ENCODE measurements at places on chromosomes 6 and 20.

DNA sequence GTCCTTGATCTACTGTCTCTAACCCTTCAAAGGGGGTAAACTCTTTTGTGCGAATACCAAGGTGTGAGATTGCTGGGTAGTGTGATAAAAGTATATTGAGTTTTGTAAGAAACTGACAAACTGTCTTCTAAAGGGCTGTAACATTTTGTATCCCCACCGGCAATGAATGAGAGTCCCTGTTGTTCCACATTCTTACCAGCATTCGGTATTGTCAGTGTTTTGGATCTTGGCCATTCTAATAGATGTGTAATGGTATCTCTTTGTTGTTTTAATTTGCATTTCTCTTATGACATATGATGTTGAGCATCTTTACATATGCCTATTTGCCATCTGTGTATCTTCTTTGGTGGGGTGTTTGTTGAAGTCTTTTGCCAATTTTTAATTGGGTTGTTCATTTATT lies 1090.7 kb downstream of the KIF16B start:
- DNase-seq, result peak; percentile 13

- no peak for DNase-seq
These were observed 81.0 kb downstream of the NDUFAF5 start for GRCh38 chr20:13865791-13866351.

GRCh38 chr6:31053873-31054272 lies 43.6 kb downstream of the MUC22 start:
- DNase-seq, result peak; percentile 21

DNA sequence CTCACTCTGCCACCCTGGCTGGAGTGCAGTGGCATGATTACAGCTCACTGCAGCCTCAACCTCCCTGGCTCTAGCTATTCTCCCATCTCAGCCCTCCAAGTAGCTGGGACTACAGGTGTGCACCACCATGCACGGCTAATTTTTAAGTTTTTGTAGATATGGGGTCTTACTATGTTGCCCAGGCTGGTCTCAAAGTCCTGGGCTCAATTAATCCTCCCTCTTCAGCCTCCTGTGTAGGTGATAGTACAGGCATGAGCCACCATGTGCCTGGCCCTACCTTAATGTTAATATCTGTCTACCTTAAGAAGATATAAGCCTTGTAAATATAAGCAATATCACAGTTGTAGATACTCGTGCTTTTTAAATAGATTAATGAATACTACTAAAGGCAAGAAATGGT lies 16.7 kb downstream of the EEF1A1 start:
- DNase-seq, result no peak

DNA sequence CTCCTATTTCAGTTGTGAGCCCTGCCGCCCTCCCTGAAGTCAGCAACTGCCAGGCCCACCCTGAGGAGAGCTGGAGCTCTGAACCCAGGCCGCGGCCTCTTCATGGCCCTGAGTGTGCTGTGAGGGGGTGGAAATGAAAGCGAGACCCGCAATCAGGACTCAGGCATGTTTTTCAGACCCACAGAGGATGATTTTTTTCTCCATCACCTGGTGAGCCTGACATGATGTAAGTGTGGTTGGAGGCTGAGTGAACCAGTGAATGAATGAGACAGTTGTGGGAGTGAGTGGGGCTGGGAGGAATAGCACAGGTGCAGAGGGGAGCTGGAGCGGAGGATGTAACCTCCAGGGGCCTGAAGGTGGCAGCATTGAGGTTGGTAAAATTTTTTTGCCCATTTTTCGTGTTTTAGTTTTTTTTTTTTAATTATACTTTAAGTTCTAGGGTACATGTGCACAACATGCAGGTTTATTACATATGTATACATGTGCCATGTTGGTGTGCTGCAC lies 18.3 kb downstream of the RAET1L start:
- peak; percentile 42 for DNase-seq

DNA sequence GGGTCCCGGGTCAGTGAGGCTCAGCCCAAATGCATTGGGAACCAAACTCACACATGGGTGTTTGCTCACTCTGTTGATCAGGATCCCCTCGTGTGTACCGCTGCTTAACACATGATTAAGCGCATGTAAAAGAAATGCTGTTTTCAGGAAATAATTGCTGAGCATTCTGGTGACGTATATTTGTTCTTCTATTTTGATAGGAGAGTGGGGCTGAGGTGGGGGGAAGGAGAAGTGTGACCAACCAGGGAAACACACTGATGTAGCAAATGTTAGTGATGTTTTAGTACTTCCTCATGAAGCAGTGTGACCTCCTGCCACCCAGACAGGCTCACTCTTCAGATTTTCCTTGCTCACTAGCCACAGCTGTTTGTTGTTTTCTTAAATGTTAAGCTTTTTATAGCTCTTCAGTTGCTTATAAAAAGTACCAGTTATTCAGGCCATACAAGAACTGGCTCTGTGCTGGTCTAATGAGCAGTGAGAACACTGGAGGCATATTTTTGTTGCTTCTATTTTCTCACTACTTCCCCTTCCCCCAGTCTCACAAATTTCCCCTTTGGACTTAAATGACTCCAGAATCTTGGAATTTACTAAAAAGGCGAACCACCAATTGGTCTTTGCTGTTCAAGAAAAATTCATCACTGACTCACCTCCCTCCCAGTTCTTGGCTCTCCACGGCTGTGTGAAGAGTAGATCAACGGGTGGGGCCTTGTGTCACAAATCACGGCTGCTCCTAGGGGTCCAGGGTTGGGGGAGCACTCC lies 79.2 kb upstream of the BACH2 start:
- no peak for DNase-seq

DNA sequence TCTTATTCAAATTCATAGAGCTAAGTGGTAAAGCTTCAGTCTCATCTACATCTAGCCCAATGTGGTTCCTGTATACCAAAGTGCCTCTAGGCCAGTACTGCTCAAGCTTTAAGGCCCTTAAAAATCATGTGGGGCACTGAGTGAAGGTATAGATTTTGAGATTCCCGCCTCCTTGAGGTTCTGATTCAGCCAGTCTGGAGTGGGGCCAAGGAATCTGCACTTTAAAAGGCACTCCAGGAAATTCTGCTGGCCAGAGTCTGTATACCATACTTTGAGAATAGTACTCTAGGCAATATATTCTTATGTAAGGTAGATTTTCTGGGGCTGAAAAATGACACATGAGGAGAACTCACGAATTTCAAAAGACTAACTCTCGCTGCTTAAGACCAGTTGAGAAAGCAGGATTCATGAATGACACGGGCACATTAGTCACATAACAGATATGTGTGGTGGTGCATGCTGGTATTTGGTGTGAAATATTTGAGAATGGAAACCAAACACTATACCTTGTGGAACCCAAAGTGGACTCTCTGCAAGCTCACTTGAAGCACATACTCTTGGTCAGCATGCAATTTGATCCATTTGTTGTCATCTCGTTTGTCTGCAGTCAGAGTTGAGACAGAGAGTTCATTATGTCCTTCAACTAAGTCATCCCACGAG lies 47.6 kb upstream of the SIM1 start:
- no peak for DNase-seq

- no peak for DNase-seq
These were observed 546.9 kb downstream of the HACE1 start for GRCh38 chr6:104312851-104313250.

GRCh38 chr20:32786059-32786760 lies 24.0 kb downstream of the DNMT3B start:
- DNase-seq, result no peak

DNA sequence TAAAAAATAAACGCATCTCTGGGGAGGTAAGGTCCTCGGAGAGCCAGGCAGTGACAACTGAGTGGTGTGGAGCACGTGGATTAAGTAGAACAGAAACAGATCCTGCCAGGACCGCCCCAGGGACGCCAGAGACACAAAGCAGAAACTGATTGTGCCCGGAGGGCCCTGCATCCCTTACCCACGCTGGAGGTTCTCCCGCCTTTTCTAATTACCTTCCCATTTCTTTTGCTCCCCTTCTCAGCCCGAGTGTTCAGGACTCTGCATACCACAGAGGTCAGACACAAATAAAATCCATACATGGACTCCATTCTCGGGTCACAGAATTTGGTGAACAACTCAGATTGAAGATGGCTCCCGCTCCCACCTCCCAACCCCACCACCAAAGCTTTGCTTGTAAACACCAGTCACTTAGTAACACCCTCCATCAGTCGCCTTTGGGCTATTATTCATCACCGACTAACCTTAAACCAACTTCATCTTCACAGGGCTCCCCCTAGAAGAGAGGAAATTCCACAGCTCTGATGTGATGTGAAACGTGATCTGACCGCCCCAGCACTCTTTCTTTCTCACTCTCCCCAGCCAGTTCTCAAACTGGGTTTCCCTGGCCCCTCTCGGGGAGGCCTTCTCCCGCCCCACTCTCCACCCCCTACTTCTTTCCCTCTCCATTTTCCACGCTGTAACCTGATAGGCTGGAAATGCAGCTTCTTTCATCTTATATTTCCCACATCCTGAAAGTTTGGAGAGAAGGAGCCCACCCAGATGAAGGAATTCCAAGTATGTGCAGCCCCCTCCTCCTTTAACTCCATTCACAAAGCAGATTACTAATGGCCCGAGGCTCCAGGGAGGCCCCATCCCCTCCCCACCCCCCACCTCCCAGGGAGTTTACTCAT lies 32.5 kb upstream of the PIM1 start:
- DNase-seq, result peak; percentile 93

- DNase-seq, result no peak
These were observed 8.4 kb upstream of the NSFL1C start for GRCh38 chr20:1474817-1475603.

DNA sequence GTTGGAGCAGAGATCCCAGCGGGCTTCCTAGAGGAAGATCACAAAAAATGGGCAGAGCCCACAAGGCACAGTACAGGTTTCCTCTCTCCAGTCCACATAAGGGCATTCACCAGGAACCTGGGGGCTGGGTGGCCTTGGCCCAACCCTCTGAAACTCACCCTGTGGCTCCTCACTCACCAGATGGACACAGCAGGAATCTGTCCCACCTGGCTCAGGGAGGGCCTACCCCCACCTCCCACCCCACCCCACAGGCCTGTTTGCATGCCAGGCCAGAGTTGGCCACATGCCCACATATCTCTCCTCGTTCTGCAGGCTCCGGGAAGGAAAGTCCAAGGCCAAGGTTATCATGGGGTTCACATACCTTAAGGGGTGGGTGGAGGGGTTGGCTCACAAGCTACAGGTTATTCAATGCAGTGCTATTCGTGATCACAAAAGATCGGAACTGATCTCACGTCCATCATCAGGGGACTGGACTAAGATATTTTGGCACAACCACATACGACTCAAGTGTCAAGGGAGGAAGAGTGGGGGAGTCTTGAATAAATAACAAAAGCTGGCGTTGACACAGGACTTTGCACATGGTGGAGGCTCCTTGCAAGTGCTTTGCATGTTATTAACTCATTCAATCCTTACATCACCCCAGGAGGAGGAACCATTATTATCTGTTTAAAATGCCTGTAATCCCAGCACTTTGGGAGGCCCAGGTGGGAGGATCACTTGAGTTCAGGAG lies 13.0 kb downstream of the RIPOR3 start:
- DNase-seq, result no peak

- no peak for DNase-seq
These were observed 9.6 kb upstream of the MOXD1 start for GRCh38 chr6:132410830-132411229.

GRCh38 chr6:5634525-5634924 lies 372.2 kb downstream of the NRN1 start:
- no peak for DNase-seq

Measured in neural progenitor cell (in vitro differentiated cells).